ENCODE measurements at places on chromosomes 4 and X.

DNA sequence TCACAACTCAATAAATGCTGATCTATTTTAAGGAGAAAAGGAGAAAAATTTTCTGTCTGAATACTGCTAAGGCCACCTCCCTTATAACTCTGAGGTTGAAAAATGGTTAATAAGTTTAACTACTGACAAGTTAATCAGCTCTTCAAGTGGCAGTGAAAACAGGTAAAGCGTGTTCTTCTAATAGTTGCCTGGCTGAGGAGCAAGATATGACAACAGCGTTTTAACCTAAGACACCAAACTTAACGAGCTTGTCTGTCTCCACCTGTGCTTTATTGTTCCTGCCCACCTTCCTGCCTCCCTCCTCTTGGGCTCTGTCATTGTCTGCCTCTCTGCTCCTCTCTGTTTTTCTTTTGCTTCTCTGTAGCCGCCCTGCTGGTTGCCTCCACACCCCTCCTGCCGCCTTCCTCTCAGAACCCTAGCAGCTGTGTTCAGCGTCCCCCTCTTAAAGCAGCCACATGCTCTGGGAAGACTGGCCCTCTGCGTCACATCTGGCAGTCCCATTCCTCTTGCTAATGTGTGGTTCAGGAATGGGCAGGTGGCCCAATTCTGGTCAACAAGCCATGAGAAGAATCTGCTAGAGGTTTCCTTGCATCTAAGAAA, 4.3 kb upstream of the TSPAN5 start:
- peak; percentile 8 for DNase-seq

- DNase-seq = no peak
These were observed 77.2 kb upstream of the SLC34A2 start for GRCh38 chr4:25578432-25578831.

- no peak for DNase-seq
These were observed at the start of gene MAGIX for GRCh38 chrX:49162620-49163019. TSS of gene MAGIX (plus strand) at chrX:49162758. CDS start at chrX:49162890, 132 bp downstream.

DNA sequence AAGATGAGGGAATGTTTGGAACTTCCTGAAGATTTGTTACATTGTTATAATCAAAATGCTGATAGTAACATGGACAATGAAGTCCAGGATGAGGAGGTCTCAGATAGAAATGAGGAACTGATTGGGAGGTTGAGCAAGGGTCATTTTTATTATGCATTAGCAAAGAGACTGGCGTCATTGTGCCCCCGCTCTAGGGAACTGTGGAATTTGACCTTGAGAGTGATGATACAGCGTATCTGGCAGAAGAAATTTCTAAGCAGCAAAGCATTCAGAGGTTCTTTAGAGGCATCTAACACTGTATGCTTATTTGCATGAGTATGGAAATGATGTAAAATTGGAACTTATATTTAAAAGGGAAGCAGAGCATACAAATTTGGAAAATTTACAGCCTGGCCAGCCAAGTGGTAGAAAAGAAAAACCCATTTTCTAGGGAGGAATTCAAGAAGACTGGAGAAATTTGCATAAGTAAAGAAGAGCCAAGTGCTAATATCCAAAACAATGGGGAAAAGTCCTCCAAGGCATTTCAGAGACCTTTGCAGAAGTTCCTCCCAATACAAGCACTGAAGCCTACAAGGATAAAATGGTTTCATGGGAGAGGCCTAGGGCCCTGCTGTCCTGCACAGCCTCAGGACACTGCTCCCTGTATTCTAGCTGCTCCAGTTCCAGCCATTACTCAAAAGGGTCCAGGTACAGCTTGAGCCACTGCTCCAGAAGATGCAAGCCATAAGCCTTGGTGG, 483.0 kb upstream of the NDST4 start:
- no peak for DNase-seq

DNA sequence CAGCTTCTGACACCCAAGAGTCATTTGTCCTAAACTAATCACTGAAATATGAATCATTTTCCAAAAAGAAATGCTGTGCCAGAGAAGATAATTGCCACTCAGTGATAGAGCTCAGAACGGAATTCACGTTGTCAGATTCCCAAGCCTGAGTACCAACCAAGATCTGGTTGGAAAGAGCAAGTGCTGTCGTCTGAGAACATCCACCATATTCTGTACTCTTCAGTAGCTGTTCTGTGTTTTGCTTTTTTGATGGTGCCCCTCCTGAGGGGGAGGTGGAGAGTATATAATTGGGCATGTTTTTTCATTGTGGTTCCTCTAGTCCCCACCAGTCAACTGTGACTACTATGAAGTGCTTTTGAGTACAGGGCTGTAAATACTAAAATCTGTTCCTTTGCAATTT, 13.2 kb downstream of the RUFY3 start:
- DNase-seq = no peak

GRCh38 chr4:160824481-160824880, 1339.3 kb downstream of the FSTL5 start:
- no peak for DNase-seq

DNA sequence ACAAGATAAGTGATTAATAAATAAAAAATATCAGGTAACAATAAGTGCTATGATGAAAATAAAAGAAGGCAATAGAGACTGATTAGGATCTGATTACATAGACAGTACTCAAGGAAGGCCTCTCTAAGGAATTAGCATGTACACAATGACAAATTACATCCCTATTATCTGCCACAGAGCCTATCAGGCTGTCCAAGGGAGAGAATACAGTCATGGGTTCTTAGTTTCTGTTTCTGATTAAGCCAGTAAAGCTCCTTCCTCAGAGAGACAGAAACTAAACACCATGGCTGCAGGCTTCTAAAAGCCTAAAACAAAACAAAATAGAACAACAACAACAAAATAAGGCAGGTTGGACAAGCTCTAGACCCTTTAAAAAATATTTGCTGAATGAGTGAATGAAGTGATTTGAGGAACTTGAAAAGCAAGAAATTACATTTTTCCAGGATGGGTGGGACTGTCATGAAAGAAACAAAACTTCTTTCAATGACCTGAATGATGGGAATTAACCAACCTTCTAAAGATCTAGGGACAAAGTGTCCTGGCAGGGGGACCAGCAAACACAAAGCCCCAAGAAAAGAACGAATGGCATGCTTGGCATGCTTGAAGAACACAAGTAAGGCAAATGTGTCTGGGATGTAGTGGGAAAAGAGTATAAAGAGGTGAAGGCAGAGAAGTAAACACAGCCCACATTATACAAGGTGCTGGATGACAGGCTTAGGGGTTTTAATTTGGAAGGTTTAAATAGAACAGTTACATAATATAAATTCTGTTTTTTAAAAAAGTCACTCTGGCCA, 44.1 kb downstream of the NAA11 start:
- DNase-seq = no peak

DNA sequence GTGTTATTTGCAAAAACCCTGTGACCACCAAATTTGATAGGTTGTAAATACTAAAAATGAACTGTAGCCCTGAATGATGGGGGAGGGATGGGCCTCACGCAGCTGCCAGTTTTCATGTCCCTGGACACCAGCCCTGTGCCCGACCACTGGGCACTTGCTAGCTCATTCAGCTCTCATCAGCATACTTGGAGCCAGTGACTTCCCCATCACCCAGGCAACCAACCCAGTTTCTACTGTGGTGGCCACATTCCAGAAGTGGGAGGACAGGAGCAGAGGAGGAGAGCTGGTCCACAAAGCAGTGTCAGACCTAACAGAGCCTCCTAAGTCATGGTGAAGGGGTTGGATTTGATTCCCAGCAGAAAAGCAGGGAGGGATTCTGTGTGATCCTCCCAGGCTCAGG, 128.2 kb downstream of the CPEB2 start:
- no peak for DNase-seq

DNA sequence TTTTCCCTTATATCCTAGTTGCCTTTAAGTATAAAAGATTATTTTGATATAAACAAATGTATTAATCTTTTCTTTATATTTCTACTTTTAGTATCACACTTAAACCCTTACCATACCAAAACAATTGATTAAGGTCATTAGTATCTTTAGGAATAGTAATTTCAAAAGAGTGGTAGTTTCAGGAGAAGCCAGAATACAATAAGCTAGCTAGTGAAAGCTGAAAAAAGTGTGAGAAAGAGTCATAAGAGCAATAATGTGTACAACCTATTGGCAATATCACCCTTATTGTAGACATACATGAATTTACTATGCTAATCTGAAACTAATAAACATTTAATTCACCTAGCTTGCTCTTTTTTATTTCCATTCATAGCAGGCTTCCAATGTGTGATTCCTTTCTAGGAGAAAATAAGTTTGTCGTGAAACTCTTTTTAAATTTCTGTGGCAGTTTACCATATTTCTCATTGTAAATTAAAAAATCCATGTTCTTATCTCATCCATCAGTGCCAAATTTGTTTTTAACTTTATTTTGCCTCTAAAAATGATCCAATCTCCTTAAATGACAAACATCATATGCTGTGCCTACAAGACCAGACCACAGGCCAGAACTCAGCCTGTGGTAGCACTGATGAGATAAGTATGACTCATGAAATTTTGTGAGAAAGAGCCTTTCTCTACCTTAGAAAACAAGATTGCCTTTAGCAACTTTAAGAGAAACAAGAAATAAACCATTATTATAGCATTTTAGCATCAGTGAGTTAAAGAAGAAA, 8.1 kb downstream of the NEK1 start:
- no peak for DNase-seq

- DNase-seq = no peak
These were observed 28.1 kb upstream of the MAN2B2 start for GRCh38 chr4:6546681-6547447.

GRCh38 chr4:138555584-138555983, 313.4 kb upstream of the SLC7A11 start:
- no peak for DNase-seq

GRCh38 chrX:66622209-66622608, 16.7 kb downstream of the EDA2R start:
- DNase-seq = no peak

DNA sequence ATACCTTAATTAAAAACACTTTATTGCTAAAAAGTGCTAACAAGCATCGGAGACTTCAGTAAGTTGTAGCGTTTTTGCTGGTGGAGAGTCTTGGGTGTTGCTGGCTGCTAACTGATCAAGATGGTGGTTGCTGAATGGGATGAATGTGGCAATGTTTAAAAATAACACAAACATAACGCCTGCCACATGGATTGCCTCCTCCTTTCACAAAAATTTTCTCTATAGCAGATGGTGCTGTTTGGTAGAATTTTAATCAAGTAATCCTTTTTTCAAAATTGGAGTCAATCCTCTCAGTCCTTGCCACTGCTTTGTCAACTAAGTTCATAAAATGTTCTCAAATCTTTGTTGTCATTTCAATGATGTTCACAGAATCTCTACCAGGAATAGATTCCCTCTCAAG, 466.8 kb upstream of the TECRL start:
- DNase-seq = no peak

DNA sequence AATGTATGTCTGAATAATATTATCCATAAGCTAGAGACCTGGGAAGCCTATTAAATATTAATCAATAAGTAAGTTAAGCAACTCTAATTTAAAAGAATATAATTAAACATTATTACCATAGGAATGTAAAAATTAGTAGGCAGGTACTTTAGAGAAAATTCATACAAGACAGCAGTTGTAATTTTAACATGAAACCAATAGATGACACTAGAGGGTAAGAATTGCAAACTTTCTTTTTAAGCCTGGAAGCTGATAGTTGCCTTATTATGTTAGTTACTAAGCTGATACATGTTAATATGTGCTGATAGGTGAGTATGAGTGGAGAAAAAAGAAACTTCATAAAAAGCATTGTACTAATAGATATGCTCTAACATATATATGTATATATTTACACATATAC, 1157.4 kb downstream of the FAM133A start:
- DNase-seq = no peak

DNA sequence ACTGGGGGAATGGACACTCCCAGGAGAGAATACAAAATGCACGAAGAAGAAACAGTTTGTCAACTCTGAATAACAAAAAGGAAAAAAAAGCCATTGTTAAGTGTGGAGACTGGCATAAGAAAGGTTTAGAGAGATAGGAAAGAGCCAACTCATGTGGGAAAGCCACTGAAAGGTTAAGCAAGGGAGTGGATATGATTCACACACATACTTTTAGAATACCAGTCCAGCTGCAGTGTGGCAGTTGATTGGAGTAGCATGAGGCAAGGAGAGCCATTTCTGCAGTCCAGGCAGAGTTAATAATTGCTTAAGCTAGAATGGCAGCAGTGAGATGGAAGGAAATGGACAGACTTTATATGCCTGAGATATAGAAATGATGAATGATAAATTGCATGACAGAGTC, 36.9 kb upstream of the ADAD1 start:
- DNase-seq = no peak

GRCh38 chr4:105194328-105195231, 47.9 kb downstream of the TET2 start:
- DNase-seq = no peak

DNA sequence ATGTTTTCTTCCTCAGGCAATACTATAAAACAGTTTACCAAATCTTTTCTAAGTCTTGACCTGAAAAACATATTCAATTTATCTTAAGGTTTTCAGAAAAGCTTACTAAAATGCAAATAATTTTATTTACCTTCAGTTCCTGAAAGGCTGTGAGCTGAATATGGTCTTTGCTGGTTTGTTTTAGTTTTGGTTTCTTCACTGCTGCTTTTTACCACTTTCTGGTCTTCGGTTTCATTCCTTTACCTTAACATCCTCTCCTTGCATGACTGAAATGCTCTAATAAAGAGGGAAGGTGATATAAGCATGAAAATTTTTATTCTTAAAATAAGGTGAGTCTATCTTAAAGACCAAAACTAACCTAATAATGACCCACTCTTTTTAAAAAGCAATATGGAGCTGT, 97.1 kb upstream of the NRK start:
- no peak for DNase-seq

- DNase-seq = no peak
These were observed 22.0 kb downstream of the RGS12 start for GRCh38 chr4:3314706-3315260.

GRCh38 chr4:2934077-2934812, 29.0 kb downstream of the NOP14 start:
- no peak for DNase-seq

GRCh38 chrX:105282077-105282476, 61.6 kb upstream of the TEX13A start:
- no peak for DNase-seq

DNA sequence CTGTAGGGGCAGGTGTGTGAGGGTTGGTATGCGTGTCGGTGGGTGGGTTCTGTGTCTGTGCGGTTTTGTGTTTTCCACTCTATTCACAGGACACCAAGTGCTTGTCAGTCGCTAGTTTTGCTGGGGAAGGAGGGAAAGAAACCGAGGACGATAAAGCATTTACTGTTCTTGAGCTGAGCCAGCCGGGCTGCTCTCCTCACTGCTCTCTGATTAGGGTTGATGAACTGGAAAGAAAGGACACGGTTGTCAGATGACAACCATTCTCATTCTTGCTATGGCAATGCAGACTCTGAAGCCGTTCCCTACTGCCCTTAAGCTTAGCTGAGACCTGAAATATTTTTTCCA, 832 bp downstream of the EGFL6 start:
- DNase-seq = no peak

DNA sequence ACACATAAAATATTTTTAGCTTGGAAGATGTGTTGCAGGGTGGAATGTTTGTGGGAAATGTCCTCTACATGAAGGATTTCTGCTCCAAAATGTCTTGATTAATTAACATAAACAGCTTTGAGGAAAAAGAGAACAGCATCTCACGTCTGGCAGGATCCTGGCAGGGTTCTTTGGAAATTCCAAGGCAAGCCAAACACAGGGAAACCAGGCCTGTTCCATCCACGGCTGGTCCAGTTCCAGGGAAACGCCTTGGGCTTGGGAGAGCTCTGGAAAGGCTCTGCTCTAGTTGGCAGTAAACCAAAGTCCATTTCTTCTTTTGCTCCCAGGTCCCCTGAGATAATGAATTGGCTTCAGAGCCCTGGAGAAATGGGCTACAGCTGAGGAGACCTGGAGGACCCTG, 42.4 kb upstream of the GAB1 start:
- DNase-seq = no peak

GRCh38 chrX:46704767-46705386, 54.0 kb downstream of the SLC9A7 start:
- DNase-seq = peak; percentile 2

All from stimulated activated CD4-positive, alpha-beta T cell treated with anti-CD3 and anti-CD28 coated beads, Interleukin-12 subunit alpha, Interleukin-12 subunit beta, amount 100 ng/mL, for 24 hours (primary cell).